Activated CD4-positive, alpha-beta T cell treated with anti-CD3 and anti-CD28 coated beads, Interleukin-2, amount 10 ng/mL, durations not matched to agents 7 days and 5 days (primary cell): ENCODE measurements at places on chromosomes 2 and 18. TPM values are rescaled to one million over a fixed set of nuclear protein-coding genes. Genes with fewer than 3 reads are reported as not detected.

DNA sequence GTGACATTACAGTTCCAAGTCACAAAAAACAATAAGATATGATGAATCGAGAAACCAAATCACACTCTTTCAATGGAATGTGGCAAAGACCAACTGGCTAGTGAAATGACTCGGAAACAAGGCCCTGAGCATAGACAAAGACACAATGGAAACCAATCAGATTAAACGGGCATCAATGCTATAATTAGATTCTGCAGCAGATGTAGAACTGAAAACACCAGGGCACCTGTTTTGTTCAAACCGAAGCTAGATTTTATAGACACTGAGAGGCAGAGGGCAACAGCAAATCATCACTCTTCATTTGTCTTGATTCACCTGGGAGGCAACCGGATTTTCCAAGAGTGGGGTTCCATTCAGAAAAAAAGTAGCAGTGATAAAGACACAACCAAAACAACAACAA, 92.8 kb upstream of the BARD1 start:
- DNase-seq, result no peak

DNA sequence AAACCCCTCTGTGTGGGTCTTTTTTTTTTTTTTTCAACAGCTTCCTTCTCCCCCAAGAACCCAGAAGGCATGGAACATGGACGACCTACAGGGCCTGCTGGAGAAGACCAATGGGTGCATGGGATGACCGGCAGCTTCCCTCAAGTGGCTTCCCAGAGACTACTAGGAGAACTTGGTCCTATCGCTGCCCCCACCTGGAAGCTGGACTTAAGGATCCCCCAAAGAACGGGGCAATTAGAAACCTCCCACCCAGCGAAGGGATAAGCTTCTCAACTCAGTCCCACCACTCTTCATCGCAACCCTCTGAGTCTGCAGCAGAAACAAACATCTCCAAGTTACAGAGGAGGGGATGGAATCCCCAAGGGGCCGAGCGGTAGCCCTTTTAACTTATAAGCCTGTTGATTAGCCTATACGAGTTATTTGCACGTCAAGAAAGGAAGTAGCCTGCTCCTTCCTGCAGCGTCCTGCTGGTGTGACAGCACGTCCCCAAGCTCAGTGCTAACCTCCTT, 1.4 kb downstream of the ACTR1B start:
- DNase-seq, result no peak

DNA sequence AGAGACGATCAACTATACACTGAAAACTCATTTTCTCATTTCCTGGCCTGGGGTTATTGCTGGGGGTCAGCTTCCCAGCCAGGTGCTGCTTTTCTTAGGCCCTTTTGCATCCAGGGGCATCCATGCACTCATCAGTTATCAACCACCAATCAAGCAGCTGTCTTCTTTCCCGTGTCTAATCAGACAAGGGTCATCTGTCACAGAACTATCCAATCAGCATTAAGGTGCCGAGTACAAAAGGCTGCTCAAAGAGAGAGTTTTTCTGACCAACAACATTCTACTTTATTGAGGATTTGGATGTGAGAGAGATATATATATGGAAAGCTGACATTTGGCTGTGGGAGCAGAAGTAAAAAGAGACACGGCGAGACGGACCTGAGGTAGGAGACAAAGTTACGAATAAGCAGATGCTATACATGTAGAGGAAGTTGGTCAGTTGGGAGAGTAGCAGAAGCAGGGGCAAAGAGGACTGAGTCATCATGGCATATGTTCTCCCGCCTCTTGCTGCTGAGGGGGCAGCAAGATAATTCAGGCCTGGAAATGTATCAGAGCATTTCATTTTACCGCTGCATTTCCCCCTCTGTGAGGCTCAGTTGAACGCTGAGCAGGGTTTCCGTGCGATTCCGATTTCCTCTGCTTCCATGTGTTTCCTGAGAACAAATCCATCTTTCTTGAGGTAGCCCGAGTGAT, 129.3 kb downstream of the NUP35 start:
- DNase-seq, result no peak

DNA sequence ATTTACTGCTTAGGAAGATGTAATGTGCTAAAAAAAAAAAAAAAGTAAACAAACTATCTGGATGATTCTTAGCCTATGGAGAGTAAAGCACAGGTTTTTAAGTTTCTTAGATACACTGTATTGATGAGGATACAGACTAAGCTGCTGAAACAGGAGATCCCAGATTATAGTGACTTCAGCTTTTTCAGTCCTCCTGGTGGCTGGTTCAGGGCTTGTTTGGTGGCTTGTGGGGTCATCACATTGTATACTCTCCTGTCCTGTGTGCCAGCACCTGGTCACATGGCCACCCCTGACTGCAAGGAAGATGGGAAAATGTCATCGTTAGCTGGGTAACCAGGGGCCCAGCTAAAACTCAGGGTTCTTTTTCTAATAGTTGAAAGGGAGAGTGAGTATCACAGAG, 31.4 kb downstream of the RAB31 start:
- no peak for DNase-seq

DNA sequence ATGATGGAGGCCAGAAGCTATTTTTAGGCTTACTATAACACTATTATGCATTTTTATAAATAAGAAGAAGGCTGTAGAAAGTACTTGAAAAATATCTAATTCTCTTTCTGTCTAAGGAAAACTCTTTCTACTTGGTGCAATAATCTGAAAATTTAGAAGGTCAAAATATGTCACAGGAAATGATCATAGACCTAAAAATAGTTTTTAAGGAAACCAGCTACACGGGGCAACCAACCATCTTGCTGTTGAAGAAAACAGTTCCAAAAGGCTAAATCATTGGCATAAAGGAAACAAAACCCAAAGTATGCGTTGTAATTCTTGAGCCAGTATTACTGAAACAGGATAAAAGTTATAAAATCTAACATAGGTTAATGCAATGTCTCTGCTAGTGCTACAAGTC, 40.2 kb downstream of the SOCS6 start:
- no peak for DNase-seq

DNA sequence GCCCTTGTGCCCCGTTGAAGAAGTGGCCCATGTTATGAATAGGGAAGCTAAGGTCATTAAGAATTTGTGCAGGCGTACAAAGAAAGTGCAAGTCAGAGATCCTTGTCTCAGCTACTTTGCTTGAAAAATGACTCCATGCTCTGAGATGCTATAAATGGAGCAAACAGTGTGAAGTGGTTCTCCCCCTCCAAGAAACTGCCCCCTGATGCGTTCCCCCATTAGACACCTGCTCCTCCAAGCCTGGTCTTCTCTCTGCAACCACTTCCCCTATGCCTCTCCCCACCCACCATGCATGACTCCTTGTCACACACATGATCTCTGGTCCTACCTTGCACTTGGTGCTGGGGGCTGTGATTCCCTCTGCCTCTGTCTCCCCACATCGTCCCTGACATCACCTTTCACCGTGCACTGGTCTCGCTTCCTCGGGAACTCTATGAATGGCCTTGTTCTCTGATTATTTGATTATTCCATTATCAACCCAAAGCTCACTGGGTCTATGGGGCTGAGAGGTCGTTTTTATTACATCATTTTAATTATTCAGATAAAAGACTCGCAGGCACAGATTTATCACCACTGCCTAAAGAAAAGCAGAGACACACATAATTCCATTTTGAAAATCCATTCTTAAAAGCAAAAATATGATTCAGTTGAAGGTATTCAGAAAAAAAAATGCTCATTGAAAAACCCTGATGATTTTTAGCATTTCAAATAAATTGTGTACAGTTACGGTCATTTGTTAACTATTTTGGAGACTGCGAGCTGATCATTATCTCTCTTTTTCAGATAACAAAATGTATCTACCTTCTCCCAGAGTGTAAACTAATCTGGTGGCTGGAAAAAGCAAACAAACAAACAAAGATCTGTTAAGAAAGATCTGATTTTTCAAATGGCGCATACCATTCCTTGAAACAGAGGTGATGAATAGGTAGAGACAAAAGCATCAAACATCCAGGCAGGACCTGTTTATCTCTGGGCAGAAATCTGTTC, 294.9 kb downstream of the SOX11 start:
- DNase-seq, result no peak

- DNase-seq, result no peak
Observed at GRCh38 chr2:37833423-37833822, 91.7 kb upstream of the RMDN2 start.

SPC25 gene
- total RNA-seq, result 51.6 TPM
